ENCODE measurements at places on chromosomes 13 and 19. TPM values are rescaled to one million over a fixed set of nuclear protein-coding genes. Genes with fewer than 3 reads are reported as not detected.

DNA sequence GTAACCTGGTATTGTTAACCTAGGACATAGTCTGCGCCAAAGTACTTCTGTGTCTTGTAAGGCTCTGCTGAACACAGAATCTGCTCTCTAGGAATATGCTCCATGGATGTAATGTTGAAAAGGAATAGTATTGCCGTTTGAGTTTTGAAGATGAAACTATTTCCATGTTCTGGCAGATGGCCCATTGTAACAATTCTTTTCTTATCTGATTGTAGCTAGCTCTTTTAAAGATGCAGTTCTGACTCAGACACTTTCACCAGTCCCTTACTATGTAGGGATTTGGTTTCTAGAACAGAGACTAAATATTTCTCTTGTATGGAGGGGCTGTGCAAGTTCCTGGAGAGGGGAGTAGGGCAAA, 185.6 kb downstream of the MTUS2 start:
- DNase-seq: no peak
- no peak overlapping the region for H3K27ac ChIP-seq
- no peaks in the 10 kb centered on the region for H3K4me1 ChIP-seq
- H3K36me3 ChIP-seq: no peaks in the 10 kb centered on the region
- no peaks in the 10 kb centered on the region for H3K27me3 ChIP-seq

ZNF302 gene
- 75.9 TPM for polyA plus RNA-seq

MRPL4 gene
- polyA plus RNA-seq: 59.7 TPM

- DNase-seq: no peak
- H3K36me3 ChIP-seq: no peaks in the 10 kb centered on the region
- peaks cover 25% of the 10 kb centered on the region for H3K4me1 ChIP-seq
These were observed 184.1 kb downstream of the USP12 start for GRCh38 chr13:26987486-26988013.

GRCh38 chr13:27526516-27526915, 76.2 kb upstream of the MTIF3 start:
- no peak for DNase-seq
- H3K27ac ChIP-seq: no peak overlapping the region
- H3K36me3 ChIP-seq: no peaks in the 10 kb centered on the region
- H3K27me3 ChIP-seq: no peaks in the 10 kb centered on the region

KLK8 gene
- polyA plus RNA-seq: 0.71 TPM

DNA sequence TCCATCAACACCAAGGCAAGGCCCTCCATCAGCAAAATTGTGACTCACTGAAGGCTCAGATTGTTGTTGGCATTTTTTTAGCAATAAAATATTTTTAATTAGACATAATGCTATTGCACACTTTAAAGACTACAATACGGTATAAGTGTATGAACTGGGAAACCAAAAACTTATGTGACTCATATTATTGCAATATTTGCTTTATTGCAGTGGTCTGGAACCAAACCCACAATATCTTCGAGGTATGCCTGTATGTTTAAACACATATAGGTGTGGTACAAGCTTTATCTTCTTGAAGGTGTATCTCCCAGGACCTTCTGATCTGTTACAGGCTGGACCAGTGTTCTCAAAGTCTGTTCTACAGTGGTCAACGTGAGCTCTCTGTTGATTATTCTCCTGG, 142.3 kb upstream of the FNDC3A start:
- H3K4me3 ChIP-seq: no peak overlapping the region
- H3K27me3 ChIP-seq: no peaks in the 10 kb centered on the region
- H3K36me3 ChIP-seq: no peaks in the 10 kb centered on the region
- H3K4me1 ChIP-seq: no peaks in the 10 kb centered on the region

GRCh38 chr13:26228096-26228495, 6.0 kb upstream of the RNF6 start:
- no peaks in the 10 kb centered on the region for H3K36me3 ChIP-seq
- DNase-seq: peak; percentile 37
- no peak overlapping the region for H3K4me3 ChIP-seq
- H3K4me1 ChIP-seq: no peaks in the 10 kb centered on the region
- H3K27ac ChIP-seq: no peak overlapping the region

ARRDC5 gene
- polyA plus RNA-seq: not detected

- DNase-seq: no peak
- no peaks in the 10 kb centered on the region for H3K4me1 ChIP-seq
- H3K36me3 ChIP-seq: no peaks in the 10 kb centered on the region
- H3K27ac ChIP-seq: no peak overlapping the region
These were observed 1170.0 kb upstream of the MIR17HG start for GRCh38 chr13:90177512-90177911.

- H3K4me3 ChIP-seq: no peak overlapping the region
- H3K4me1 ChIP-seq: no peaks in the 10 kb centered on the region
- H3K27me3 ChIP-seq: no peaks in the 10 kb centered on the region
These were observed 318.7 kb downstream of the PCDH9 start for GRCh38 chr13:66911411-66911939.

DNA sequence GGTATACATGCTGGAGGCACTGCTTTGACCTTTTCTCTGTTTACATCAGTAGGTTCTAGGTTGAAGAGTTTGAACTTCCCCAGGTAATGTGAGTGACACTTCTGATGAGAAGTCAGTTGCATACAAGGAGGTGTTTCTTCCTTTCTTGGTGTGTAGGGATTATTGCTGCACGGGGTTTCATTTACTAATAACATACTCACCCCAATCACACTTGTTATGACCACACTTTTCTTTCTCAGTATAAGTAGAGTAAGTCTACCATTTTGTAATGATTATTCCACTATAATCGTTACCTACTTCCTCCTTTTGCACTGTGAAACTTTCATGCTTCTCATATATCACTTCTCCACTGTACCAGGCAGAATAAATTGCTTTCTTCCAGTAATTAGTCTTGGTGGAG, 138.0 kb downstream of the TNFSF13B start:
- no peak overlapping the region for H3K27ac ChIP-seq
- no peaks in the 10 kb centered on the region for H3K4me1 ChIP-seq

GRCh38 chr13:94346261-94347019, 133.0 kb downstream of the DCT start:
- no peak overlapping the region for H3K4me3 ChIP-seq
- no peaks in the 10 kb centered on the region for H3K27me3 ChIP-seq
- H3K4me1 ChIP-seq: no peaks in the 10 kb centered on the region
- DNase-seq: no peak
- no peaks in the 10 kb centered on the region for H3K36me3 ChIP-seq
- no peak overlapping the region for H3K27ac ChIP-seq

GRCh38 chr13:64925727-64926126, 2304.4 kb downstream of the PCDH9 start:
- H3K4me1 ChIP-seq: no peaks in the 10 kb centered on the region
- no peaks in the 10 kb centered on the region for H3K36me3 ChIP-seq
- H3K27me3 ChIP-seq: no peaks in the 10 kb centered on the region

DNA sequence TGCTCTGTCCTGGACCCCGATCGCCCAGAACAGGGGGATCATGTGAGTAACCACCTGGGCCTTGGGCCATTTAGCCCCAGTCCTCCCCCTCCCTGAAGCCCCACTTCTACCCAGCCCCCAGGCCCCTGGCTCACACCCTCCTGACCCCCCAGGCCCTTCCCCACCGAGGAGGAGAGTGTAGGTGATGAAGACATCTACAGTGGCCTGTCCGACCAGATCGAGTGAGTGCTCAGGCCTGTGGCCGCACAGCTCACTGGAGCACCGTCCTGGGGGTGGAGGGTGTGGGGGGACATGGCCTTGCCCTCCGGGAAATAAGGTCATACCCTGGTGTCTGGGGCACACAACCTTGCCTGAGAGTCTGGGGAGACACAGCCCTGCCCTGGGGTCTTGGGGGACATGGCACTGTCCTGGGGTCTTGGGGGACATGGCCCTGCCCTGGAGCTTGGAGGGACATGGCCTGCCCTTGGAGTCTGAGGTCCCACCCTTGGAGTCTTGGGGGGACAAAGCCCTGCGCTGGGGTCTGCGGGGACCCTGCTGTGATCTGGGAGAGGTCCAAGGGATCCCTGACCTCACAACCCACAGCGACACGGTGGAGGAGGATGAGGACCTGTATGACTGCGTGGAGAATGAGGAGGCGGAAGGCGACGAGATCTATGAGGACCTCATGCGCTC, 49.3 kb downstream of the VAV1 start:
- H3K27ac ChIP-seq: no peak overlapping the region
- H3K36me3 ChIP-seq: no peaks in the 10 kb centered on the region
- no peak for DNase-seq
- H3K4me3 ChIP-seq: no peak overlapping the region
- no peaks in the 10 kb centered on the region for H3K4me1 ChIP-seq

GRCh38 chr13:110137680-110138009, 169.3 kb downstream of the COL4A1 start:
- peaks cover 25% of the 10 kb centered on the region for H3K4me1 ChIP-seq
- no peaks in the 10 kb centered on the region for H3K36me3 ChIP-seq
- no peak overlapping the region for H3K27ac ChIP-seq
- peaks cover 3% of the 10 kb centered on the region for H3K27me3 ChIP-seq
- peak; percentile 39 for DNase-seq

ZNF625 gene
- 17.8 TPM for polyA plus RNA-seq

- no peak overlapping the region for H3K27ac ChIP-seq
- H3K36me3 ChIP-seq: peaks cover 13% of the 10 kb centered on the region
- no peak for DNase-seq
- peaks cover 37% of the 10 kb centered on the region for H3K4me1 ChIP-seq
- no peaks in the 10 kb centered on the region for H3K27me3 ChIP-seq
These were observed 5.5 kb downstream of the CELF5 start for GRCh38 chr19:3229888-3230496.

CTXN1 gene
- 161 TPM for polyA plus RNA-seq
